ENCODE measurements at places on chromosomes 1 and 21.

DNA sequence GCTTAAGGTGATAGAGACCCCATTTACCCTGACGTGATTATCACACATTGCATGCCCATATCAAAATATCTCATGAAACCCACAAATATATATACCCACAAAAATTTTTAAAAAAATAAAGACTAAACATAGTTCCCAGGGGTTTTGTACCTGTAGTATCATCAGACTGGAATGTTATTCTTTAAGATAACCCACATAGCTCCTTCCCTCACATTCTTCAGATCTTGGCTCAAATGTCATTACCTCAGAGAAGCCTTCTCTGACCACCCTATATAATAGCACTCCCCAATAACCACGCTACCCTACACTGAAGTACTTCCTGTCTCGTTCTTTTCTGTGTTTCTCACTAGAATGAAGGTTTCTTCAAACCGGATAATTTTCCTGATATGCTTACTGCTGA, 138.3 kb upstream of the SNX7 start:
- DNase-seq = no peak

DNA sequence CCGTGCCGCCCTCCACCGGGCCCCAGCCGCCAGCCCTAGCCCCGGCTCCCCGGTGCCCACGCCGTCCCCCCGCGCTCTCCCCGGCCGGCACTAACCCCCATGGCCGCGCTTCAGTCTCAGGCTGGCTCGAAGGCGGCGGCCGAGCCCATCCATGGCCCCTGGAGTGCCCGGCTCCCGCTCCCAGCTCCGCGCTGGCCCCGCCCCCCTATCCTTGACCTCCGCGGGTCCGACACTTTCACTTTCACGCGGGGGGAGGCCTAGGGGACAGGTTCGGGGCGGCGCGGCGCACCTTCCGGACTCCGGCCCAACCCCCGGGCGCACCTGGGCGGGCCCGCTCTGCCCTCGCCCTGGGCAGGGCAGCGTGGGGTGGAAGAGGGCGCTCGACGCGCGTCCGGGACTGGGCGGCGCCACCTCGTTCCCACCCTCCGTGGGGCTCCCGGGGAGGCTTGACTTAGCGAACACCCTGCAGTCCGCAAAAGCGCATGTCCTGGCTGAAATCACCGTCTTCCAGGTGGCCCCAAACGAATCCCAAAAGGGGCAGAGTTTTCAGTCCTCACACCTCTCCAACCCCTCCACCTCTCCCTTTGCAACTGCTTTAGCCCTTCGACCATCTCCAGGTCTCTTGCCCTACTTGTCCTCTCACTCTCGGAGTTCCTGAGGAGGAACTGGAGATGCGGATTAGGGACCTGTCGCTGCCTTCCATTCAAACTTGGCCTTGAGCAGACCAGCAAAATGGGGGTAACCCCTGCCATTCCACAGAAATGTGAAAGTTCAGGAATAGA, 3.9 kb upstream of the DENND2D start:
- peak; percentile 61 for DNase-seq

- DNase-seq = no peak
Measured at GRCh38 chr1:64962441-64962840, 3.9 kb downstream of the JAK1 start.

DNA sequence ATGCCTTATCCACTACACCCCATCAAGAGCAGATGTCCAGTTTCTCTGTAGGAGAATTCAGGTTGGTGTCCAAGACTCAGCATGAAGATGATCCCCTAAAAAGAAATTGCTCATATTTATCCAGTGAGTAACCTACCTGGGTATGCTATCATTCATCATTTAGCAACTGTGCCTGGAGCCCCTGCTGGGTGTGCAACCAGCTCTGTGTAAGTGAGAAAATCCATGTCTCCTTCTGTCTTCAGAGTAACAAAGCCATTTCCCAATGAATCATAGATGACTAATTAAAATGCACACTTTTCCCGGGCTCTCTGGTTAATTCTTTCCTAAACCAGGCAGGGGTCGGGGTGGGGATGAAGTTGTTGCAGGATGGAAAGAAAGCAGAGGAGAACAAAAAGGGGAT, 35.8 kb downstream of the OLFML3 start:
- no peak for DNase-seq

DNA sequence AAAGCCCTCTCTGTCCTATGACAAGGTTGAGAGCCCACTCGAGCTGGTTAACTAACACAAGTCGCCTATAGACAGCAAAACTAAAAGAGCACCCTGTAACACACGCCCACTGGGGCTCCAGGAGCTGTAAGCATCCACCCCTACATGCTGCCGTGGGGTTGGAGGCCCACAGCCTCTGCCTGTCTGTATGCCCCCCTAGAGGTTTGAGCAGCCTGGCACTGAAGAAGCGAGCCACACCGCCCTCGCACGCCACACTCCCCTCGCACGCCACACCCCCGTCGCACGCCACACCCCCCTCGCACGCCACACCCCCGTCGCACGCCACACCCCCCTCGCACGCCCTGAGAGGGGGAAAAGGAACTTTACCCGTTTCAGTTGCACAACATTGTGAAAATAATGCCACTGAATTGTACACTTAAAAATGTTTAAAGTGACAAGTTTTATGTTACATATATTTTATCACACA, 13.2 kb upstream of the HMGCL start:
- no peak for DNase-seq

DNA sequence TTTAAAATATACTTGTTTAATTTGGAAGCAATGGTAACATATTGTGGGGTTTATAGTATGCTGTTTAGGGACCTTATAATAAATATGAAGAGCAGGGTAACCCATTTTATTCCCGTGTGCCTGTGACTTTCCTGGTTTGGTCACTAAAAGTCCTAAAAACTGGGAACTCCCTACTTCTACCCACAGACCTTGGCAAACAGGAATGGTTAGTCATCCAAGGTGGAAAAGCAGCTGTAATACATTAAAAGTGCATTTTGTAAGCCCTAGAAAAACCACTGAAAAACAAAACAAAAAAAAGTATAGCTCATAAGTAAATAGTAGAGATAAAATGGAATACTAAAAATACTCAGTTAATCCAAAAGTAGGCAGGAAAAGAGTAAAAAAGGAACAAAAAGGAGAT, 538.9 kb downstream of the LMO4 start:
- no peak for DNase-seq

- no peak for DNase-seq
Measured at GRCh38 chr1:161172776-161173376, 4.4 kb downstream of the B4GALT3 start.

GRCh38 chr1:204345438-204345841, 14.3 kb downstream of the PLEKHA6 start:
- DNase-seq = no peak

DNA sequence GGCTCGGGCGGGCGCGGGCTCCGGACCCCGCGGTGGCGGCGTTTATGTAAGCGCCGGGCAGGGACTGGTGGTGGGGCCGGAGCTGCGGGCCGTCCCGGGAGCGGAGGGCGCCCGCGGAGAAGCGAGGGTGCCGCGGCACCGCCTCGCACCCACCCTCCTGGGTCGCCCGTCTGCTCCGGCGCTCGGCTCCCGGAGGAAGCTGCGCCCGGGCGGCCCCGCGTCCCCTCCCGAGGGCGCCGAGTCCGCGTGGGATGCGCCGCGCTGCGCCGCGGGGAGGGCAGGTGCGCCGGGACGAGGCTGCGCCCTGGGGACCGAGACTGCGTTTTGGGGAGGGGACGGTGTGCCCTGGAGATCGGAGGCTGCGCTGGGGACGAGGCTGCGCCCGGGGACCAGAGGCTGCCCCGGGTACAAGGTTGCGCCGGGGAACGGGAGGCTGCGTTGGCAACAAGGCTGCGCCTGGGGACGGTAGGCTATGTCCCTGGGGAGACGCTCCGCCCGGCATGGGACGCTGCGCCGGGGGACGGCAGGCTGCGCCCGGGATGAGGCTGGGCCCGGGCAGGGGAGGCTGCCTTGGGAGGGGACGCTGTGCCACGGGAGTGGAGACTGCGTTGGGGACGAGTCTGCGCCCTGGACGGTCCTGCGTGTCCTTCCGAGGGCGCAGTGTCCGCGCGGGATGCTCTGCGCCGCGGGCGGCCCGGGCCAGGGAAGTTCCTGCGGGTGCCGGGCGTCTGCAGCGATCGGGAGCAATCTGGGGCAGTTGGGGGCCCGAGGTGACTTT, 627 bp downstream of the ADARB1 start:
- peak; percentile 59 for DNase-seq

- no peak for DNase-seq
Measured at GRCh38 chr1:96427616-96428015, 294.0 kb upstream of the PTBP2 start.

DNA sequence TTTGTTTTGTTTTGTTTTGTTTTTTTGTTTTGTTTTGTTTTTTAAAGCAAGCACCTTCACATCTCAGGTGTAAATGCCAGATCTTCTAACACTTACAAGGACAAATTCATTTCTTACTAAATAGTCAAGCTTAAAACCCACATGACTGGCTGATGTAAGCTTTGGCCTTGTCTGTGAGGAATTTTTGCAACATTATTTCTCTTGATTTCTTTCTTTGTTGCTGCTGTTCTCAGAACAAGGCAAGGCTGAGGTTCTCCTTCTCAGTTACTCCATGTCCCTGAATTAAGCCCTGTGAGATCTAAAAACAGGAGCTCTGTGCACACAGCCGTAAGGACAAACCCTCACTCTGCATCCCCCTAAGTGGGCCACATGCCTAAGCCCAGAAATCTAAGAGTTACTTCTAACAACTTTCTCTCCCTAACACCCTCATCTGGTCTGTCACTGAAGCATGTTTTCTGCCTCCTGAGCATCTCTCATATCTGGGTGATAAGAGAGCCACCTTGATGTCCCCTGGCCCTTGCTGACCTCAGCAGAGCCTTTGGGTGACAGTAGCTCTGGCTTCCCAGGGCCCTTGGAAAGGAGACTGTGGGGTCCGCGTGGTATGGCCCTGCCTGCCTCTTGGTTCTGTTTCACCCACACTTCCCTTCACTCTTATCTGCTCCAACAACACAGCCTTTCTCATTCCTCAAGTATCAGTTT, 81.2 kb upstream of the HOOK1 start:
- DNase-seq = no peak

GRCh38 chr1:12315146-12315545, 85.3 kb downstream of the VPS13D start:
- no peak for DNase-seq

DNA sequence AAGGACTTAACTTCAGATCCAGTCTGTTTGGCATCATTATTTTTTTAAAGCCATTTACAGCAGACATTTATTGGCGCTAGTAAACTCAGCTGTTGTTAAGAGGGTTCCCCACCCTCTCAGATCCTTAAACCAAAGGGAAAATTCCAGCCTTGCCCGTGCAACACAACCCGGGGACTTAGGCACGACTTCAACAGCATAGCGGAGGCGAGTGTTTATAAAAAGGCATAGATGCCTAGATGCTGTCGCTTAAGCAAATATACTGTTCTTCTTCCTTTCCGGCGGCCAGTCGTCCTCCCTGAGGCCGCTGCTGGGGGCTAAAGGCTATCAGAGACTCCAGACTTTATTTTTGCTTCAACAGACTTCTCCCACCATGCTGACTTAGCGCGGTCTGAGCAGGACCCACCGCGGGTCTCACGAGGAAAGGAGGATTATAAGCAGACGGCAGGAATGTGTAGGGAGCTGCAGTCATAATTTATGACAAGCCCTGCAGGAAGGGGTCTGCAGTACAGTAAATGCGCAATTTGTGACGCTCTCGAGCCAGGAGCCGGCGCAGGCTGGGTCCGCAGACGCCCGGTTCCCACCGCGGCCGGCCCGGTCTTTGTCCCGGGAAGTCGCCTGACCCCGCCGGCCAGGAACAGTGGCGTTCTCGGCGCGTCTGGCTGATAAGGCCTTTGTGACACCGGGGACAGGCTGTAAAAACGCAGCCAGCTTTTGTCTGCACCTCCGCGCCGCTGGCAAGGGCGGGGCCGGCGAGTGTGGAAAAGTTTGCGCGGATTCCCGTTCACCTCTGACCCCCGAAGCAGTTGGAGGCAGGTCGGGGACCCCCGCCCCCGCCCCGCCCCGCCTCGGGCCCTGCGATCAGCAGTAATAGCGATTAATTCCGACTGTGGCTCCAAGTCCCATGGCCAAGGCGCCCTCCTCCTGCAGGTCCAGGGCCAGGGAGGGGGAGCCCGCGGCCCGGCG, 61.2 kb upstream of the ARHGEF16 start:
- DNase-seq = no peak

DNA sequence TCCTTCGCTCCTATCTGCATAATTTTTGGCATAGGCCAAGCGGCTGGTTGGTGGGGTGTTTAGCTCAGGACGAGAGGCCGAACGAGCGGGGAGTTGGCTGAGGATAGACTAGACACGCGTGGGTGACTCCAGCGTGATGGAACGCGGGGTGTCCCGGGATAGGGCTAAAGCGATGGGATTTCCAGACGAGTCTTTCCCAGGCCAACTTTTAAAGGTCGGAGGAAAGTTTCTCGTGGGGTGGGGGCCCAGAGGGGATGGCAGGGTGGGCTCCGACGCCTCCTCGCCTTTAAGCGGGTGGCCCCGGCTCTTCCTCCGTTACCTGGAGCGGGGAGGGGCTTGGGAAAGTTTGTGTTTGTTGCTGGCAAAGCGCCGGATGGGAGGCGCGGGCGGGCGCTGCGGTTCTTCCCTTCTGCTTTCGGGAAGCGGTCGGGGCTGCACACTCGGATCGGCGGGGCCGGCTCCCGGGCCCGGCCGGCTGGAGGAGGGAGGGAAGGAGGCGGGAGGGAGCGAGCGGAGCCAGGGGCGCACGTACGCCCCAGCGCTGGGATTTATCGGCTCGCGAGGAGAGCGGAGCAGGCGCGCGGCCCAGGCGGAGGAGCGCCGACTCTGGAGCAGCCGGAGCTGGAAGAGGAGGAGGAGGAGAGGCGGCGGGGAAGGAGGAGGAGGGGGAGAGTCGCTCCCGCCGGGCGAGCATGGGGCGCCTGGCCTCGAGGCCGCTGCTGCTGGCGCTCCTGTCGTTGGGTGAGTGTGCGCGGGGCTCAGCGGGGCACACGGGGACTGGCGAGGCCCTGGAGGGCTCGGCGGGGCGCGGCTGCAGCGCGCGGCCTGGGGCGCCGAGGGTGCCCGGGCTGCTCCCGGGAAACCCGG, at the start of gene PTGFRN:
PTGFRN (plus strand) TSS at position 405 of the 867 bp plus-strand sequence; CDS start at position 693, 288 bp downstream.
- no peak for DNase-seq

- DNase-seq = no peak
Measured at GRCh38 chr21:36551731-36552433, 72.0 kb upstream of the CLDN14 start.

DNA sequence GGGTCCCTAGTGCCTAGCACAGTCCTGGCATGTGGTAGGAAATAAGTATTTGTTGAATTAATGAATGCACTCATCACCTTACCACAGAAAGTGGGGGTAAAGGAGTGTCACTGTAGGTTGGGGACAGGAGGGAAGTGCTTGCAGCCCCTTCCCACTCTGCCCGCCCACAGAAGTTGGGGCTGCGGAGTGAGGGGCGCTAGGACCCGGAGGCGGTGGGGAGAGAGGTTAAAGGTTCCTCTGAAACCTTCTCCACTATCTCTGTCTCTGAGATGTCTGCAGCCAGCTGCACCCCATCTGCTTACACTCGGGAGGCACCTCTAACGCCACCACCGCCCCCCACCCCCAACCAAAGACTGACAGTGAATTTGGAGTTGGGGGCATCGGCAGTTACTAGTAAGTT, 1.4 kb upstream of the WNT2B start:
- DNase-seq = no peak

- no peak for DNase-seq
Measured at GRCh38 chr1:73910466-73910865, 287.5 kb downstream of the LRRIQ3 start.

DNA sequence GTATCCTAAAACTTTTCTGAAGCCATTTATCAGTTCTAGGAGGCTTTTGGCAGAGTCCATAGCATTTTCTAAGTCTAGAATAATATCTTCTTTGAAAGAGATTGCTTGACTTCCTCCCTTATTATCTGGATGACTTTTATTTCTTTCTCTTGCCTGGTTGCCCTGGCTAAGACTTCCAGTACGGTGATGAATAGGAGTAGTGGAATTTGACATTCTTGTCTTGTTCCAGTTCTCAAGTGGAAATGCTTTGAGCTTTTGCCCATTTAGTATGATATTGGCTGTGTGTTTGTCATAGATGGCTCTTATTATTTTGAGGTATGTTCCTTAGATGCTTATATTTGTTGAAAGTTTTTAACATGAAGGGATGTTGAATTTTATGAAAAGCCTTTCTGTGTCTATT, 1647.9 kb downstream of the PLA2G4A start:
- DNase-seq = no peak

All from erythroblast (primary cell).